Right ventricle myocardium superior (tissue), 1 donor: ENCODE measurements at places on chromosomes 13 and 19. TPM values are rescaled to one million over a fixed set of nuclear protein-coding genes. Genes with fewer than 3 reads are reported as not detected.

LRRC63 gene
- not detected for total RNA-seq

ADGRE2 gene
- total RNA-seq, result 0.54 TPM

ZNF763 gene
- total RNA-seq, result 3.7 TPM

YJEFN3 gene
- total RNA-seq, result 5.8 TPM

PLK5 gene
- total RNA-seq, result not detected

IFNL1 gene
- total RNA-seq, result not detected

DNA sequence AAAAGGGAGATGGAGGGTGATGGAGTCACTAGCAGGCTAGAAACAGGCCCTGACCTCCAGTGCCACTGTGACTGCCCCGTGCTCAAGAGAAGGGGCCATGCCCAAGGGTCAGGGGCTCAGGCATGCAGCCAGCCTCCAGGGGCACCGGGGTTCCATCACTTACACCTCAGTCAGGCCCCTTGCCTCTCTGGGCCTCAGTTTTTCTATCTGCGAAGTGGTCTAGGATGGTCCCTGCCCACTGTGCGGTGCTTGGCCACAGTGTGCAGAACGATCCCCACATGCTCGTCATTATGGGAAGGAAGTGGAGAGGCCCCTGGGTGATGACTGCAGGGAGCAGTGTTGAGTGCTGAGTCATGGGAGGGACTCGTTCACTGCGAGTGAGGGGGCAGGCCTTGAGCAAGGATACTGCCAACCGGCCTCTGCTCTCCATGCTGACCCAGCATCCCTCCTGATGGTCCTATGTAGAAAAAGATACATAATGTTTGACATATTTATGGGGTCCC is 23.1 kb downstream of the TMED1 start:
- peak; percentile 62 for DNase-seq

DNA sequence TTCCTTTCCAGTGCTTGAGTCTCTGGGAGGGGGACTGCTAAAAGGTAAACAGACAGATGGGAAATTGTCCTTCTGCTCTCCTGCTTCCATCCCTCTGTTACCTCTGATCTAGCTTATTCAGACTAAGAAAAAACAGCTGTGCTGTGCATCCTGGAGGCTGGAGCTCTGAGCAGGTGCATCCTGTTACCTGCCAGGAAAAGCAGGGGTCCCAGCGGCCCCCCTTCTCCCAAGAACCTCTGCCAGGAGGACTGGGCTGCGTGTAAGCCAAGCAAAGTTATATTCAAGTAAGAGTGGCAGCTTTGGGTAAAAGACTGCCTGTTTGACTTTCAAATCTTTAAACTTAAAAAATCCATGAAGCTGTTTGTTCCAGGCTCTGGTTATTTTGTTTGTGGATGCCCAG is 75.1 kb downstream of the C13orf42 start:
- no peak for DNase-seq

DNA sequence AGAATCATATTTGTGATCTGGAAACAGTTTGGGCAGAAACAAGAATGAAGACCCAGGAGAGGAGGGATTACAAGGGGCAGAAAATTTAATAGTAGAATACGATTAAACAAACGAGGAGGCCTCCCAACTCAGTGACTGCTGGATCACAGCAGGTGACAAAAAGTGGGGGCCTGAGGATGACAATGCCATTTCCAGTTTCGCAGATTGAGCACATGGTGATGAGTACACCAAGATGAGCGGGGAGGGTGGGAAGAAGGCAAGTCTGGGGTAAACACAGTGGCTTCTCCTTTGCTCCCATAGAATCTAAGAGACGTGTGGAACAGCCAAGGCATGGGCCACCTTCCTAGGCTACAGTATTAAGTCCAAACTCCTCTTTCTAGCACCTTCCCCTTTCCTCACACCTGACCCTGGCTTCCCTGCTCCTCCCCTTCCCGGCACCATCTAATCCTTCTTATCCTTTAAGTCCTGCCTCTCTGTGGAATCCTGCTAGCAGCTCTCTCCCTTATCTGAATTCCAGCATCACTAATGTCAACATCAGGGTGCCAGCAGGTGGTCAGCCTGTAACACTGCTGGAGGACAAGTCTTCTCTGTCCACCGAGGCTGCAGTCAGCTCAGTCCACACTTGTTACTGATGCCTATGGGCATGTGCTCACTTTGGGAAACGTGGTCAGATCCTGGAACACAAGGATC is 13.5 kb downstream of the ATP7B start:
- no peak for DNase-seq

GRCh38 chr13:112062072-112062567 is 4.8 kb upstream of the SOX1 start:
- DNase-seq, result no peak

DNA sequence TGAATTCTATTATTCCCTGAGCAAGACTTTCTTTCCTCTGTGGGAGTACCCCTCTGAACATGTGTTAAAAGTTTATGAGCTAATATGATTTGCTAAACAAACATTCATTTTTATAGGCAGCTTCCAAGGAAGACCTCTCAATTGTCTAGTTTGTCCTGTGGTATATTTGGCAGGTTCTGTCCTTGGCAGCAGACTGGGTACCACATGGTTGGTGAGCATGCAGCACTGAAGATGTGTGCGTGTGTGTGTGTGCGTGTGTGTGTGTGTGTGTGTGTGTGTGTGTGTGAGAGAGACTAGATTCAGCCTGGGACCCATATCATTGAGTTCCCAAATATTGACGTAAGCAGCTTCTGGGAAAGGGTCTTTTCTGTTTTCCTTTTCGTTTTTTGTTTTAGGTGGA is 24.0 kb downstream of the FGF9 start:
- DNase-seq, result peak; percentile 52

DNA sequence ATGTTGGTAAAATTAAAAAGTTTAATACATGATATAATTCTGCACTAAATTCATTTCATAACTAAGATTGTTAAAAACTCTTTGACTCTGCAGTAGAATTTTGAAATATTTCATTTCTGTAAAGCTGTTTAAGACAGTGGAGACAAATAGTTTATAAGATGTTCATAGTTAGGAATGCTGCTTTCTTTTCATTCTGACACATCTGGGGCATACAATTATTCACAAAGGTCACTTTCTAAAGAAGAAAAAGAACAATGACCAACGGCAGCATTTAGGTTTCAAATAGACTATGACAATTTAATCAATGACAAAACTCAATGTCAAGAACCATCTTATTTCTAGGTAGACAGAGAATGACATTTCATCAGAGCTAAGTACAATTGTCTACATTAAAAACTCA is 1422.1 kb downstream of the PCDH9 start:
- DNase-seq, result no peak

DNA sequence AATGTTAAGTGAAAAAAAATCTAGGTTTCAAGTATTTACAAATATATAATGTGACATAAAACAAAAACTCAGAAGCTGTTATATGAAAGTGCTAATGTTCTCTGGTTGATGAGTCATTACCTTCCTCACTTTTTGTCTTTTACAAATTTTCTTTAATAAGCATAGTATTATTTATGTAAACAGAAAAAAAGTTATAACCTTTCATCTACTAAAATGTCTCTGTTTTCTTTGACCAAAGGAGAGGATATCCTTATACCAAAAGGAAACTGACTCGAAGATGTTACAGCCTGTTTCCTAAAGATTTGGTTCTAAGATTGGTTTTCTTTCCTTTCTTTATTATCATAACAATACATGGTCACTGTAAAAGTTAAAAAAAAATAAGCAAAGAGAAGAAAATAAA is 38.0 kb downstream of the RCBTB2 start:
- DNase-seq, result no peak
